ENCODE measurements at places on chromosomes 3 and 15.

- H3K27ac ChIP-seq = no peak overlapping the region
- H3K4me3 ChIP-seq = no peak overlapping the region
- H3K4me1 ChIP-seq = no peaks in the 10 kb centered on the region
- H3K27me3 ChIP-seq = no peaks in the 10 kb centered on the region
Measured at GRCh38 chr15:63203451-63204090, 14.2 kb downstream of the RAB8B start.

GRCh38 chr15:29636921-29637320 is 185.3 kb downstream of the TJP1 start:
- DNase-seq = no peak
- no peaks in the 10 kb centered on the region for H3K36me3 ChIP-seq

GRCh38 chr3:100185847-100186246 is 71.5 kb upstream of the FILIP1L start:
- H3K4me3 ChIP-seq = no peak overlapping the region
- no peaks in the 10 kb centered on the region for H3K36me3 ChIP-seq
- H3K4me1 ChIP-seq = peaks cover 16% of the 10 kb centered on the region
- no peak overlapping the region for H3K27ac ChIP-seq

DNA sequence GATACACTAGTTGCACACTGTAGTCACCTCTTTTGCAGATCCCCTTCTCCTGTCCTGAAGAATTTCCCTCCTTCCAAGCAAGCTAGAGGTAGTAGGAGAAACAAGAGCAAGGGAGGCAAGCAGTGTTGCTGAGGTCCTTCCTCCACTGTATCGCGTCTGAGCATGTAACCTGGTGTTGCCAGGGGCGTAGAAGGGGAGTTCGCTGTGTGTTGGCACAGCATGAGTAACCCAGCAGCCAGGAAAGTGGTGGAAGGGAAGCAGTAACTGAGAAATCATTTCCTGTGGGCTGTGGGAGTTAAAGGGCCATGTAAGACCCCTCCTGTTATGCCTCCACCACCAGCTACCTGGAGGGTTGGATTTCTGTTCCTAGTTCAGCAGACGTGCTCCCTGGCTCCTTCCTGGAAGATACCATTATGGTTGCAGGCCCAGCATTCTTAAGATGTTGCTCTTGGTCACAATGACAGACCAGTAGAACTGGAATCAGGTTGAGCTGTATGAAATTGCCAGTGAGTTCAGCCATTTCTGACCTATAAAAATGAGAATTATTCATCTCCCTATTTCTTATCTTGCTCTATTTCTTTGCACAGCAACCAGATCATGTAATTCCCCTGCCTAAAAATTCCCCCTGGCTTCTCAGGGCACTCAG is 215.3 kb upstream of the TOPAZ1 start:
- no peak overlapping the region for H3K27ac ChIP-seq
- H3K36me3 ChIP-seq = no peaks in the 10 kb centered on the region
- DNase-seq = no peak
- no peaks in the 10 kb centered on the region for H3K27me3 ChIP-seq
- no peak overlapping the region for H3K4me3 ChIP-seq

DNA sequence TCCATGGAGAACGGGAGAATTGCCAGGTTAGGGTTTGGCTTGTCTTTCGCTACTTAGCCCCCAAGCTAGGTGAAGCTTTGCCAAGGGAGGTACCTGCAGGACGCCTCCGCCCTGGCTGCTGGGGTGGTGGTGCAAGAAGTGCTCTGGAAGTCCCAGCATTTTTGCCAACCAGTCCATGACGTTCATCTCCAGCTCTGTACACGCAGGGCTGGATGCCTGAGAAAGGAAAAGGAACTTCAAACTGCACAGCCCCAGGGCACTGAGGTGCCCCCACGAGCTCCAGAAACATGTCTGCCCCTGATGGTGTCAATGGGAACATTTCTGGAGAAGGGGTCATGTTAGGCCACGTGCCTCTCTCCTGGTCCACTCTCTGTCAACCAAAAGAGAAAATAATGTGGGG is 8.2 kb downstream of the HDC start:
- no peak overlapping the region for H3K4me3 ChIP-seq
- no peaks in the 10 kb centered on the region for H3K27me3 ChIP-seq
- no peaks in the 10 kb centered on the region for H3K36me3 ChIP-seq
- DNase-seq = no peak
